Posterior cingulate gyrus (tissue), 11 donors: ENCODE measurements at places on chromosomes 2 and 18.
A peak's percentile ranks its signal among the peaks of the same experiment; 100 is the strongest.

- DNase-seq: no peak
These were observed 33.0 kb downstream of the FARSB start for GRCh38 chr2:222622910-222623309.

GRCh38 chr2:129742415-129743180 lies 236.9 kb upstream of the RAB6C start:
- DNase-seq: no peak

DNA sequence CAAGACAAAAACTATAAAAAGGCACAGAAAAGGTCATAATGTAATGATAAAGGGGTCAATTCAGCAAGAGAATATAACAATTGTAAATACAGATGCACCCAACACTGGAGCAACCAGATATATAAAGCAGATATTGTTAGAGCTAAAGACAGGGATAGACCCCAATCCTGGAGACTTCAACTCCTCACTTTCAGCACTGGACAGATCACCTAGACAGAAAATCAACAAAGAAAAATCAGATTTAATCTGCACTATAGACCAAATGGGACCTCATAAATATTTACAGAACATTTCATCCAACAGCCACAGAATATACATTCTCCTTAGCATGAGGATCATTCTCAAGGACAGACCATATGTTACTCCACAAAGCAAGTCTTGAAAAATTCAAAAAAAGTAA lies 114.2 kb downstream of the ROCK1 start:
- no peak for DNase-seq

DNA sequence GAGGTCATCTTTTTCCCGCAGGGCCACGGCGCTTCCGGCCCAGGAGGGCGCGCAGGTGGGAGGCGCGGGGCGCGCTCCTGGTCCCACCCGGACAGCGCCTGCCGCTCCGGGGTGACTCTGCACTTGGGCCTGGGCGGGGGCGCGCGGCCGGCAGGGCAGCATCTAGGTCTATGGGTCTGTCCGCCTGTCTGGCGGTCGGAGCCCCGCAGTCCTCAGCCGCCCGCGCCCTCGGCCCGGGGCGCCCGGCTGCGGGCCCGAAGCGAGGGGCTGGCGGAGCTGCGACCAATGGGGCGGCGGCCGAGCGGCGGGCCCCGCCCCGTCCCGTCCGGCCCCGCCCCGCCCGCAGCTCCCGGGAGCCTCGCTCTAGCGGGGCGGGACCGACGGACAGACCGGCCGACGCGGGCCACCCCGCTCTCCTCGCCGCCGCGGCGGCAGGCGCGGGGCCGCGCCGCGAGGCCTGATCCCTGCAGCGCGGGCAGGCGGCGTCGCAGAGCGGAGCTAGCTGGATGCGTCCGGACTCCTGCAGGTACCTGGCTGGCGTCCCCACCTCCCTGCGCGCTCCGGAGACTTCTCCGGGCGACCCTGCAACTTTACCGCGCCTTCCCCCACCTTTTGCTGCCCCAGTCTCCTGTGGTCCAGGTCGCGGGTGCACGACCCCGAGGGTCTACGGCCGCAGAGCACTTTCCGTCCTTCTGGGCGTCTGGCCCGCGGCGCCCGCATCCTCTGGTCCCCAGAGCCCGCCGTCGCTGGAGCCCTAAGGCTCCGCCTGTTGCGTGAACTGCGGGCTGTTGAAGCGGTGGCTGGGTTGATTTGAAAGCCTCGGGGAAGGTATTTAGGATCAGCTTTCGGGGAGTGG lies at the start of gene KCNS3:
Gene KCNS3, plus strand, starts transcription at position 387 of the 856 bp plus-strand sequence. CDS start 52,342 bp downstream, outside the sequence.
- DNase-seq: no peak

GRCh38 chr2:516944-517343 lies 160.3 kb downstream of the TMEM18 start:
- no peak for DNase-seq

DNA sequence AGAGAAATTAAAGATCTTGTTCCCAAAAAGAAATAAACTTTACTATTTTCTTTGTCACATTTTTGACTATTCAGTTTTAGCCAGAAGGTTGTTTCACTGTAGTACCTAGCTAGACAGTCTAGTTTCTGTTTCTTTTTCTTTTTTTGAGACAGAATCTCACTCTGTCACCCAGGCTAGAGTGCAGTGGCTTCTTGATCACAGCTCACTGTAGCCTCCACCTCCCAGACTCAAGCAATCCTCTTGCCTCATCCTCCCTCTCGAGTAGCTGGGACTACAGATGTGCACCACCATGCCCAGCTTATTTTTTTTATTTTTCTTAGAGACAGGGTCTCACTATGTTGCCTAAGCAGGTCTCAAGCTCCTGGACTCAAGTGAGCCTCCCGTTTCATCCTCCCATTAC lies 2.2 kb downstream of the RBM45 start:
- DNase-seq: no peak

- no peak for DNase-seq
These were observed 20.8 kb upstream of the MAL start for GRCh38 chr2:95004711-95005110.

DNA sequence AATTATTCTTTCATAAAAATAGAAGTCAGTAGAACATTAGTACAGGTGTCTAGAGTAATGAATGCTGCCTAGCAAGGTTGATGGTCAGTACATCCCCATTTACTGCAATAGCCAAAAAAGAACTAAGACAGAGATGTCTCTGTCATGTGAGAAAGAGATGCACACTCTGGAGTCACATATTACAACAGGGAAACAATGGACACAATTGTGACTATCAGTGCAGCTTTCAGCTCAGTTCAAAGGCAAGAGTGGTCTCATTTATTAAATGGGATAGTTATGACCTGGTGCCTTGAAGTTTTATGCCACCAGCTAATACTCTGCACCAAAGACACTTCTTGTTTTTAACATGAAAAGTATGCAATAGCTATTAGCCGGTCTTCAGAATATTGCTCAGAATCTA lies 194.9 kb upstream of the CHAC2 start:
- DNase-seq: no peak

DNA sequence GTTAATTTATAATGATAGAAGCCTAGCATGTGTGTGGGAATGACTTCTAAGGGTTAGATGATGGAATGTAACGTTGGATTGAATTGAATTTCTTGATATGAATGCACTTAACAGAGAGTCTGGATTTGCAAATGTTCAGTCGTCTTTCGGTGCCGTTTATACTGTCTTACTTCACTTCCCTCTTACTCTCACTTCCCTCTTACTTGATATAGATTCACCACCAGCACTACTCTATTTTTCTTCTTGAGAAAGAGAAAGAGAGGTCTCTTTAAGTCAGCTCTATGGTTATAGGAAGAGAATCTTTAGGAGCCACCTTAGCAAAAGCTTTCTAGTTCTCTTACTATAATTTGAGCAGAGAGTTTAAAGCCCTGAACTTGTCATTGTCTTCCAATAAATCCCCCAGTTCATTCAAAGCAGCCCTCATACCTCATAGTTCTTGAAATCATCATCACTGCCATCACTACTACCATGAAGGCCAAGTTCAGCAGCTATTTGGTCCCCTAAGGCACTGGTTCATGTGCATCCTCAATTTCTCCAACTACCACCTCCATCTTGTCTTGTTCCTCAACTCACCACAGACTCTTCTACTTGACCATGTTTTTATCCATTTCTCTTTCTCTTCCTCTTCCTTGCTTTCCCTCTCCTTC lies 501.7 kb upstream of the TCF4 start:
- DNase-seq: no peak

DNA sequence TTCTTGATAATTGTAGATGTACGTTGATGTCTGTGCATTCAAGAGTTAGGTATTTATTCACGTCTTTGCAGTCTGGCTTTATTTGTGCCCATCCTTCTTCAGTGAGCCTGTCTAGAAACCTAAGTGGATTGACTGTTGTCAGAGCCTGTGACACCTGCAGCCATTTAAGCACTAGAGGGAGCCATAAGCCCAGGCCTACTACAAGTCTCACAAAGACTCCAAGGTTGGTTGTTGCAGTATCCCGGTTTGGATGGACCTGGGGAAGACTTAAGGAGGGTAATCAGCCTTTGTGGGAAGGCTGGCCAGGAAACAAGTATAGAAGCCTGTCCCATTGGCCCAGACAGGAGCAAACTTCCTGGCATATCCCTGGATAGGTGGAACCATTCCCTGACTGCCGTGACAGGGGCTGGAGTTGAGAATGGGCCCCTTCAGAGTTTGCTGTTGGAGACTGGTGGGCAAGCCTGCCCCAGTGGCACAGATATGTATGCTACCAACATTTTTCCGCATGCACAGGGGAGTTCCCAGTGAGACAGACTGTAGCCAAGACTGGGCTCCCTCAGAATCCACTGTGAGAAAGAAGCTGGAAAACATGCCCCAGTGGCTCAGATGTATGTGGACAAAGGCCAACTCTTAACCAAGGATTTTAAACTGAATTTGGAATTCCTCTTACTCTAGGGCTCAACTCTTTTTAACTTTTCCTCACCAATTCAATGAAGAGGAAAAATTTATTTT lies 9.3 kb upstream of the LRRC30 start:
- no peak for DNase-seq

- no peak for DNase-seq
These were observed 216.9 kb downstream of the HAUS1 start for GRCh38 chr18:46320928-46321711.

- DNase-seq: no peak
These were observed 132.2 kb upstream of the CXCR4 start for GRCh38 chr2:136250131-136250530.

GRCh38 chr18:59718464-59719157 lies 21.4 kb upstream of the CCBE1 start:
- DNase-seq: no peak

DNA sequence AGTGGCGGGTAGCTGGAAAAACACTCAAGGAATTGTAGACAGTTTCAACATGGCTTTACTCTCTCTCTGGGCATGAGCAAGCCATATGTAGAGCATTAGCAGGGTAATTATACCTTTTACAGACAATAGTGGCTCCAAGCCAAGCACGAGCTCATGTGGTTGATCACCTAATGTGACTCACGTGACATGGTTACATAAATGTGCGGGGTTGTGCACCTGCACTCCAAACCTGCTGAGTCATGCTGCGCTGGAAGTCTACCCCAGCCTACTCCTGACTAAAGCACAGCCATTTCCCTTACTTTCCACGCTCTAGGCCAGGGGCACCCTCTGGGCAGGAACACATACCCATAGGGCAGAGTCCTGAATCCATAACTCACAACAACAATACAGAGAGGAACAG lies 232.8 kb downstream of the MBD5 start:
- DNase-seq: no peak

GRCh38 chr2:42116195-42117181 lies 52.7 kb upstream of the EML4 start:
- DNase-seq: no peak

- DNase-seq: no peak
These were observed 11.6 kb downstream of the CD28 start for GRCh38 chr2:203718087-203718486.

- no peak for DNase-seq
These were observed 75.6 kb upstream of the UXS1 start for GRCh38 chr2:106269591-106270291.

- no peak for DNase-seq
These were observed 462.8 kb upstream of the ID2 start for GRCh38 chr2:8219096-8219495.

- DNase-seq: no peak
These were observed 16.0 kb downstream of the DNAH6 start for GRCh38 chr2:84532291-84532690.

DNA sequence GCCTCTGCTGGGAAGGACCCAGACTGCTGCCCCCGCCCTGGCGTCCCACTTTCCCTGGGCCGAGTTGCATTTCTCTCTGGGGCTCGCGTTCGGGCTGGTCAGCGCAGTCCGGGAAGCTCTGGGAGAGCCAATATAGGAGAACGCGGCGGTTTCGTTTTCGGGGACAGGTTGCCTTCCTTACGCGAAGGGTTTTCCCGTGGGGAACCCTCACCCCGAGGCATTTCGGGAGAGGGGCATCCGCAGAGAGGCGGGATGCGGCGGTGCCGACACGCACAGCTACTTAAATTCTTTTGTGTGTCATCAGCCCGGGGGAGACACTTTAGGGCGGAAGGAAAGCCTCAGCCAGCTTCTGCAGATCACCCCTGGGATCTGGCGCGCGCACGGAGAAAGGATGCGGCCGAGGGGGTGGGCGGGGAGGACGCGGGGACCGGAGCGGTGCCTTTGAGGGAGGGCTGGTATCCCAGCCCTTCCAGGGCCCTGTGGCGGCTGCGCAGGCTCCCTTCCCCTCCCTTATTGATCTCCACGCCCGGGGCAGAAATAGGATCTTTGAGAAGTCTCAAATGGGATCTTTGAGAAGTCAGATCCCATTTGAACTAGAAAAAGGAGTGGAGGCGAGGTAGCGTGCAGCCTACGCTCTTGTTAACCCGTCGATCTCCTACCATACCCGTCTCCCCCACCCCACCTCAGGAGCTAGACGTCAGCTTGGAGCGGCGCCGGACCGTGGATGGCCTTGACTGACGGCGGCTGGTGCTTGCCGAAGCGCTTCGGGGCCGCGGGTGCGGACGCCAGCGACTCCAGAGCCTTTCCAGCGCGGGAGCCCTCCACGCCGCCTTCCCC lies 1.2 kb downstream of the GATA6 start:
- no peak for DNase-seq

DNA sequence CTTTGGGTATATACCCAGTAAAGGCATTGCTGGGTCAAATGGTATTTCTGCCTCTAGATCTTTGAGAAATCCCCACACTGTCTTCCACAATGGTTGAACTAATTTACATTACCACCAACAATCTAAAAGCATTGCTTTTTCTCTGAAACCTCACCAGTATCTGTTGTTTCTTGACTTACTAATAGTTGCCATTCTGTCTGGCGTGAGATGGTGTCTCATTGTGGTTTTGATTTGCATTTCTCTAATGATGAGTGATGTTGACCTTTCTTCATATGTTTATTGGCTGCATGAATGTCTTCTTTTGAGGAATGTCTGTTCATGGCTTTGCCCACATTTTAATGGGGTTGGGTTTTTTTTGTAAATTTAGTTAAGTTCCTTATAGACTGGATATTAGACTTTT lies 382.6 kb upstream of the ZNF804A start:
- DNase-seq: no peak

- peak; percentile 35 for DNase-seq
These were observed 20.6 kb upstream of the ATRAID start for GRCh38 chr2:27191070-27191829.

DNA sequence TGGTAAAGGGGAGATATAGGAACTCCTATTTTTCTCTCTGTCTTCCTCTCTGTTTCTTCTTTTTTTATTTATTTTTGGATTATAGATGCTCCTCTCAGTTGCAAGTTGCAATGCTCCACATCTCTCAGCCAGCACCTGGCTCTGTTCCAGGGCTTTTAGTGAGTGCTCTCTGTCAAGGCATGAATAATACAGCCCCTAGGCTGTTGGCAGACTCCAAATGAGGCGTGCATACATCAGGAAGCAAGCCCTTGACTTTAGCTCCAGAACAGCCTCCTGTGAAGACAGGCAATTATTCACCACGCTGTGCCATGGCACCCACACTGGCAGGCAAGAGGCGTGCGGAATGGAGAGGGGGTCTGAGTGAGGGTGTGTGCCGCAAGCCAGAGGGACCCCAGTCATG lies 228.1 kb upstream of the PXDN start:
- peak; percentile 57 for DNase-seq

DNA sequence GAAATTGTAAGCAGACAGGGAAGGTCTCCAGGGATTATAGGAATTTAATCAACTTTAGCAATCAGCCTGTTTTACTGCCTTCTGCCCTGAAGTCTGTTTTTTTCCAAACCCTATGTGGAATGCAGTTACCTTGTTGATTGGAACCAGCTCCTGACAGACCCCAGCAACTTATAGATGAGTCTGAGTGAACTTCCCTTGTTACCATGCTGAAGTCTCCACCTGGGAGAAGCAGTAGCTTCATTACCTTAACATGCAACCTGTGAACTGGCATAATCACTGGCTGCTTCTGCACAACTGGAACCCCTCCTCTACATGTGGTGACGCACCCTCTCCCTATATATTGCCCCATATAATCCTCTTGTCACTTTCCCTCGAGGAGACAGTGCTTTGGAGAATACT lies 226.3 kb upstream of the SPOPL start:
- DNase-seq: no peak

GRCh38 chr2:218031771-218032257 lies 29.0 kb upstream of the TNS1 start:
- no peak for DNase-seq
